ENCODE measurements at places on chromosomes 5 and 9. TPM values are rescaled to one million over a fixed set of nuclear protein-coding genes. Genes with fewer than 3 reads are reported as not detected.

The HTR1A gene
- total RNA-seq = not detected

The NR4A3 gene
- total RNA-seq = 0.61 TPM

DNA sequence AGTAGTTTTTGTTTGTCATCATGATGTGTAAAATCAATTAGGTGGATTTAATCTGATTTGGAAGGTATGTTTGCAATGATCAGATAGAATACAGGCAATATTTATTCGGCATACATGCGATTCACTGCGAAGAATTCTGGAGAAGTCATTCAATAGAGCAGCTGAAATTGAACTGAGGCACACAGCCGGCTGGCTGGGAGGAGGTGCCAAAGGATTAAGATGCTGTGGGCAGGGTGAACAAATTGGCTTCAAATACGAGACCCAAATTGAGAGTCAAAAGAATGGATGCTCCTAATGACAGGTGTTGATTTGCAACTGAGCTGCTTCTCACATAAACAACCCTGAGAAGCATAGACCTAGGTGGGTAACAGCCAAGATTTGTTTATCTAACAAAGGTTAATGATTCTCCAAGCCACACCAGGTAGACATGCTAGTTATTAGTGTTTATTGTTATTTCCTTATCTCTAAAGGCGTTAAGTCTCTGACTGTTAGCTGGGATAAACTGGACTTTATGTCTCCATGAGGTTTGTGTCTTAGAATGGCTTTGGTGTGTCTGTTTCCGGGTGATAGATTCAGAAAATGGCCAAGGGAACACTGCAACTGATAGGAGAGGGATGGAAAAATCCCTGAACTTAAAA, 55.3 kb upstream of the CLINT1 start:
- no peak for DNase-seq

GRCh38 chr5:158590746-158591300, 508.9 kb downstream of the EBF1 start:
- no peak for DNase-seq

- no peak for DNase-seq
These were observed 63.7 kb downstream of the MLLT3 start for GRCh38 chr9:20558566-20559016.

DNA sequence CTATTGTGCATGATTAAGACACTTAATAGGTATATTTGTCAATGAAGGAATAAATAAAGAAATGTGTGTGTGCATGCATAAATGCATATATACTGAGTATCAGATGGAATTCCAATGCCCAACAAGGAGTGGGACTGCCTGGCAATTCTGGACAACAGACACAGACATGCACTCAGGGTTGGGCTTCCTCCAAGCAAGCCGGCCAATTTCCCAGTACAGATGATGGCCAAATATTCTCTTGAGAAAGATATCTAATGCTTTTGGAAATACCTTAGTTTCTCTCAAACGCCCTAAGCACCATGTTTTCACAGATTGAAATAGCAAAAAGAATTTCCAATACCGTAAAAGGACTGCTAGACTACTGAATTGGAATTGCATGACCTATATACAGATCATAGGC, 11.1 kb downstream of the FTMT start:
- DNase-seq = no peak

DNA sequence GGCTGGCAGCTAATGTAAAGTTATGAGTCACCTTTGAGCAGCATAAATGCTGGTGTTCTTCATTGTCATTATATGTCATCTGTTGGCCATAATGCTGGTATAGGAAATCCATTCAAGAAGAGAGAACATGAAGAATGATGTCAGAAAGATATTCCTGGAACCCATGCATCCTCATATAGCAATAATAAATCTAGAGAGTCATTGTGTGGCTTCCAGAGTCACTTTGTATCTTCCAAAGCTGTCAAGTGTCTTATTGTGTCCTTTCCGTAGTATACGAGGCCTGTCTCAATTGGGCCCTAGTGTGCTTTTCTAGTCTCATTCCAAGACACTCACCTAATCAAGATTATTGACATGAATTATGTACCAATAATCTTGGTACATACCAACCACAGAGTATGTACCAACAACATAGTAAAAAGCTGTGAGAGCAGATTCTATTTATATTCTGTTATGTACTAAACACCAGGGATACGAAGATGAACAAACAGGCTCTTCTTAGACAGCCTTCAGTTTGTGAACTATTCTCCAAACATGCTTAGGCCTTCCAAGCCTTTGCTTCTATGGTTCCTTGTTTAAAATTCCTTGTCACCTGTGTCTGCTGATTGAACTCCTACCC, 110.1 kb downstream of the ERCC6L2 start:
- DNase-seq = no peak

DNA sequence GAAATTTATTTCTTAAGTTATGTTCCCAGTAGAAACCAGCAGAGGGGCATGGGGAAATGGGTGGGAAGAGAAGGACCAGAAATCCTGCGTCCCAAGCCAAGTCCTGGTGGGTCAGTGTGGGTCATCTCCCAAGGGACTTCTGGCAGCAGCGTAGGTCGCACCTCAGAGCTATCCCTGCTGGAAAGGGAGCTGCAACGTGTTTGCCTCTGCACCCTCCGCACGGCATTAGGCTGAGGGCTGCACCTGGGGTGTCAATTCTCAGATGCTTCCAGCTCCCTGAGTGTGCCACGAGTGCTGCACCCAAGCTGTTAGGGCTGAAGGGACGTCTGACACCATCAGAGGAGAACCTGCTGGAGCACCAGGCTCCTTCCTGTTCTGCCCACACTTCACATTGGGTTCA, 182.8 kb downstream of the CACNA1B start:
- no peak for DNase-seq

All from left colon (tissue), 2 donors.